ENCODE measurements at places on chromosomes 5 and 9.

DNA sequence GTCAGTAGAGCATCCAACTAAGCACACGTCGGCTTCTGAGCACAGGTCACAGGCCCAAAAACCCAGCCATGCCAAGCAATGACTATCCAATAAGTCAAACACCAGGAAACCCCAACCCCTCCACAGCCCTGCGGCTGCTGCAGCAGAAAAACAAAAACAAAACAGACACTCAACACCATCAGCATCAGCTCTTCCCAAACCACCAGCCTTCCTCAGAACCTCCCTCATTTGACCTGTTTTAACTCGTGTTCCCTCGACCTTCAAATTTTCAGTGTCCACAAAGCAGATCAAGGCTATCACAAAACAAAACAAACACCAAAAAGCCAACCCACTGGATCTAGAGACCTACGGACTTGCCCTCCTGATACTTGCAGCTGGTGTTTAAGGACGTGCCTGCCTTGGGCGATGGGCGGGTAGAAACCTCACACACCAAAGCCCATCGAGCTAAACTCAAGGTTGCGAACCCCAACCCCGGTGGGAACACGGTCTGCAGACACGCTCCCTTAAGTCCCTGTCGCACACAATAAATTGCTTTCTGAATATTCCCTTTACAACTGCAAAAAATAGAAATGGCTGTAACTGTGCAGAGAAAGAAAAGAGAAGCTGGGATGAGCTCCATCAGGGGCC is 247.1 kb upstream of the ANKRD55 start:
- DNase-seq, result peak; percentile 42

- DNase-seq, result no peak
Observed at GRCh38 chr5:568809-569208, 43.3 kb upstream of the CEP72 start.

DNA sequence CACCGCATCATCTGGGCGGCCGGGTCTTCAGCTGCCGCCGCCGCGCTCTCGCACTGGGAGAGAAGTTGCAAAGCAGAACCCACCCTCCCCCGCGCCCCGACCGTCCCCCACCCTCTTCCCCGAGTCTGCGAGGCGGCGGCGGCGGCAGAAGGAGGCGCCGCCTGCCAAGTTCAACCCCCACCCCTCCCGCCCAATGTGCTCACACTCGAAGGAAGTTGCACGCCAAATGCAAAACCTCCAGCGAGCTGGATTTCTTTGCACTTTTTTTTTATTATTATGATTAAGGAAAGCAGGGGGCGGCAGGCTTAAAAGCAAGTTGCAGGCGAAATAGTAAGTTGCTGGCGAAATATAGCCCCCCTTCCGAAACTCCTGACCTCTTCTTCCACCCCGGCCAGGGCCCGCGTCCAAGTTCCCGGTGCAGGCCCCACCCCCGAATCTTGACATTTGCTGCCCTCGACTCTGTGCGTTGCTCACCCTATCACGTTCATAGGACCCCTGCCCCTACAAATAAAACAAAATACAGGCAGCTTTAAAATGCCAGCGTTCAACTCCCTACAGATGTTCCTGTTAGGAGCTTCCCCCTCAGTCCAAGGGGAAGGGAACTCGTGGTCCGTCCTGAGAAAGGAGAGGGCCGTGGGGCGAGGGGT is 1.1 kb upstream of the NR3C1 start:
- DNase-seq, result peak; percentile 78

DNA sequence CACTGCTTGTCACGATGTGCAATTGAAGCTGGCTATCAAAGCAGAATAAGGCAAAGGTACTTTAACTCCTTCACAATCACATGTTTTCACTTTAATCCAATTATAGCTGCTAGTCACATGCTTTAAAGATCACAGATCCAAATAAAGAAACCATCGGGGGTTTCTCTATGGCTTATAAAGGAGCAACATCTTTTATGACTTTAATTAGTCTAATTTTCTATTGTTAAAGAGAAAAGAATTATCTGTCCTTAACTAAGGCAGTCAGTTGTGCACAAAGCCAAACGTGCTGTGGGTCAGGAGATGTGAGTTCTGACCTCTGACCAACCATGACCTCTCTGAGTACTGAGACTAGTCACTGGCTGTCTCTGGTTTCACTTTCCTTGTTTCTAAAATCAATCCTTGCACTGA is 561.1 kb downstream of the RAB3C start:
- no peak for DNase-seq

Data from CD4-positive, alpha-beta T cell treated with Interferon alpha-2 for 1 hour (primary cell).